Activated CD4-positive, CD25-positive, alpha-beta regulatory T cell (primary cell): ENCODE measurements at places on chromosomes 1 and 21.

DNA sequence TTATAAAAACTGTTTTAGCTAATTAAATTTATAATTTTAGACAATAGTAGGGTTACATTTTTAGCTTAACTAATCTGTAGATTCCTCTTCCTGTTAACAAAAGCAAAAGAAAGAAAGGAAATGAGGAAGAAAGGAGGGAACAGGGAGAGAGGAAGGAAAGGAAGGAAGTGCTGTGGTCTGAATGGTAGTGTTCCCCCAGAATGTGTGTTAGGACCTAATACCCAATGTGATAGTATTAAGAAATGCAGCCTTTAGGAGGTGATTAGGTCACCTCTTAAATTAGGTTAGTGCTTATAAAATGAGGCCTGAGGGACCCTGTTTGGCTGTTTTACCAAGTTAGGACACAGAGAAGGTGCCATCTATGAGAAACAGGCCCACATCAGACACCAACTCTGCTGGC, 136.9 kb upstream of the SAMSN1 start:
- no peak for DNase-seq

GRCh38 chr1:36300526-36300925, 5.6 kb upstream of the SH3D21 start:
- no peak for DNase-seq

GRCh38 chr1:232422098-232422497, 207.8 kb downstream of the SIPA1L2 start:
- DNase-seq = no peak

GRCh38 chr1:240591564-240591963, 20.4 kb downstream of the GREM2 start:
- DNase-seq = no peak

- no peak for DNase-seq
Measured at GRCh38 chr1:229209386-229209785, 61.5 kb upstream of the RAB4A start.

GRCh38 chr1:47578026-47578720, 140.3 kb downstream of the FOXD2 start:
- DNase-seq = no peak

- no peak for DNase-seq
Measured at GRCh38 chr1:5744341-5744740, 247.9 kb downstream of the NPHP4 start.
